Fibroblast of gingiva (primary cell): ENCODE measurements at places on chromosomes 2 and 18.
A peak's percentile ranks its signal among the peaks of the same experiment; 100 is the strongest.

DNA sequence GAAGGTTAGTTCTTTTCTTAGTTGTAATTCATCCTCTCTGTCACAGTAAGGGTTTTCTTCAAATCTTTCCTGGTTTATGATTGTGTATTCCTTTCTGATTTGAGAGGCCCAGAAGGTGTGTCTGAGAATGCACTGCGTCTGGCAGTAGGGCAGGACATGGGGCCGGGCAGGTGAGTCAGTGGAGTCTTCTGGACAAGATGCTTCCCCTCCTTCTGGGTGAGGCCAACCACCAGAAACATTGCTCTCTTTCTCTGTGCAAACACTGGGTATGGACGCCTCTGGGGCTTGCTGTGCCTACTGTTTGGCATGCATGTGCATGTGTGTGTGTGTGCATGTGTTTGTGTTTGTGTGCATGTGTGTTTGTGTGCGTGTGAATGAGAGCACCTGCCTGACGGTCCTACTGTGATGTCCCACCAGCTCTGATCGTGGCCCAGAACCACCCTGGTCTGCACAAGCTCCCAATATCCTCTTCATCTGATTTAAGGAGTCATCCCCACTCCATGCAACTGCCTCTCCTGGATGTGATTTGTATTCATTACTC is 93.2 kb upstream of the DLX2 start:
- DNase-seq: no peak

- DNase-seq: no peak
Measured at GRCh38 chr2:179059026-179059700, 9.2 kb upstream of the CCDC141 start.

DNA sequence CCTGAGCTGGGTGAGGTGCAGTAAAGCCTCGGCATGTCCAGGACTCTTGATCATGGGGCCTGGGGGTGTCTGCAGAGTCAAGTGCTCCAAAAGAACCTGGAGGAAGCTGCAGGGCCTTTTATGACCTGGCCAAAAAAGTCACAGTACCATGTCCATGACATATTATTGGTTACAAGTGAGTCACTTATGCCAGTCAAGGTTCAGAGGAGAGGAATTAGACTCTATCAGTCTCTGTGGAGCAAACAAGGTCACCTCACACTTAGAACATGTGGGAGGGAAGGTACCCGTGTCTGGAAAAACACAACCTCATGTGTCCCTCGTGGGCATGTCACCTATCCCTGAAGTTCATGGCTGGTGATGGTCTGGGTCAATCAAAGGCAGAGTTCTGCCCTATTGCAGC is 465.7 kb downstream of the FBXO15 start:
- no peak for DNase-seq

DNA sequence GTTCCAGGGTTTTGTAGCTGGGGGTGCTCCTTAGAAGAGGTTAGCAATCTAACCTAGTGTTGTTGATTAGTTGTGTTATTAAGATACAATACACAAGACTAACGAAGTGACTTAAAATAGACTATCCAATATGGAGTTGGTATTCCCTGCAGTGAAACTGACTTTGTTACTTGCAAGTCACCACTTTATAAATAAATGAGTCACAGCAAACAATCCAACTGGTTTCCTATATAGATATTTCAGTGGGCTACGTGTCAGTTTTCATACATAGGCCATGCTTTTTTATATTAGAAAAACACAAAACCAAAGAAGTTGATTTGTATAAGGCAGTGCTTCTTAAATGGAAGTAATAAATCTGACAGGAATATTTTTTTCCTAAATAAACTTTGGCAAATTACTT is 274.0 kb downstream of the CAMKMT start:
- DNase-seq: no peak

- no peak for DNase-seq
Measured at GRCh38 chr2:7976206-7976605, 705.6 kb upstream of the ID2 start.

- DNase-seq: no peak
Measured at GRCh38 chr2:100707016-100707947, 112.7 kb upstream of the NPAS2 start.

DNA sequence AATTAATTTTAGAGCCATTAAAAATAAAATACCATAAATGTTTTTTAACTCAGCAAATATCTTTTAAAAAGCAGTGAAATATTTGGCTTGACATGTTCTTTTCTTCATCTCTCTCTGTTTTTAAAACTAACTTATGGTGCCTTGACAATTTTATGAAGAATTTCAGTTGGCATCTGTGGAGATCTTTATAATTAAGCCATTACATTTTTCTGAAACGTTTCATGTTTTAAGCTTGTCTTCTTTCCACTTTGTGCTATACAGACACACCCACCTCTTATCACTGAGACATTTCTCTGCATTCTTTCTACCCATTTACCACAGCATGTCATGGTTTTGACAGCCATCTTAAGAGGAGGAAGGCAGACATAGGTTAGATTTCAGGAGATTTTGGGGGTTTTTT is 915.1 kb upstream of the FSHR start:
- DNase-seq: no peak

- DNase-seq: no peak
Measured at GRCh38 chr2:166494140-166494624, at the start of gene SCN7A. SCN7A (minus strand) TSS chr2:166494249; CDS start chr2:166477696, 16,553 bp downstream.

- no peak for DNase-seq
Measured at GRCh38 chr18:8799001-8799400, 93.6 kb downstream of the MTCL1 start.

GRCh38 chr2:238152771-238153688 is 5.7 kb upstream of the ERFE start:
- DNase-seq: peak; percentile 50

GRCh38 chr2:234496835-234497593 is at the start of gene ARL4C:
ARL4C (minus strand) TSS chr2:234497081; CDS start chr2:234496586, 495 bp downstream.
- peak; percentile 73 for DNase-seq

GRCh38 chr2:59301466-59302402 is 1060.6 kb upstream of the FANCL start:
- DNase-seq: peak; percentile 26

DNA sequence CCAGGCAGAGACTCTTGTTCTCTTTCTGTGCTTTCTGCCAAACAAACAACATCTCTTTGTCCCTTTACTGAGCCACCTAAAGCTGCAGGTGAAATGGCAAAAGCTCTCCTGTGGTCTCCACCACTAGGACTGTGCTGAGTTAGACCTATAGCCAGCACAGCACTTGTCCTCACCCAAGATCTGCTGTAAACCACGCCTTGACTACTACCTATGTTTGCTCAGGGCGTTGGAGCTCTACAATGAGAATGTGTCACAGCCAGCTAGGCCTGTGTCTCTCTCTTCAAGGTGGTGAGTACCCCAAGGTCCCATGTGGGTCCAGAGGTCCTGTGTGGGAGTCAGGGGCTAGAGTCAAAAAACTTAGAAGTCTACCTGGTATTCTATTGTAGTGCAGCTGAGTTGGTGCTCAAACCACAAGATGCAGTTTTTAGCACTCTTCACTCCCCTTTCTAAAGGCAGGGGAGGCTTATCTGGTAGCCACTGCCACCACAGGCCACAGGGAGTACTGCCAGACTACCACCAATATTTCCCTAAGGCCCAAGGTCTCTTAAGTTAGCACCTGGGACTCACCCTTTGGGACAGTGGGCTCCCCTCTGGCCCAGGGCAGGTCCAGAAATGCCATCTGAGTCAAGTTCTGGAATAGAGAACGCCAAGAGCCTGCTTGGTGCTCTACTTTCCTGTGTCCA is 96.8 kb upstream of the RPRM start:
- DNase-seq: no peak

DNA sequence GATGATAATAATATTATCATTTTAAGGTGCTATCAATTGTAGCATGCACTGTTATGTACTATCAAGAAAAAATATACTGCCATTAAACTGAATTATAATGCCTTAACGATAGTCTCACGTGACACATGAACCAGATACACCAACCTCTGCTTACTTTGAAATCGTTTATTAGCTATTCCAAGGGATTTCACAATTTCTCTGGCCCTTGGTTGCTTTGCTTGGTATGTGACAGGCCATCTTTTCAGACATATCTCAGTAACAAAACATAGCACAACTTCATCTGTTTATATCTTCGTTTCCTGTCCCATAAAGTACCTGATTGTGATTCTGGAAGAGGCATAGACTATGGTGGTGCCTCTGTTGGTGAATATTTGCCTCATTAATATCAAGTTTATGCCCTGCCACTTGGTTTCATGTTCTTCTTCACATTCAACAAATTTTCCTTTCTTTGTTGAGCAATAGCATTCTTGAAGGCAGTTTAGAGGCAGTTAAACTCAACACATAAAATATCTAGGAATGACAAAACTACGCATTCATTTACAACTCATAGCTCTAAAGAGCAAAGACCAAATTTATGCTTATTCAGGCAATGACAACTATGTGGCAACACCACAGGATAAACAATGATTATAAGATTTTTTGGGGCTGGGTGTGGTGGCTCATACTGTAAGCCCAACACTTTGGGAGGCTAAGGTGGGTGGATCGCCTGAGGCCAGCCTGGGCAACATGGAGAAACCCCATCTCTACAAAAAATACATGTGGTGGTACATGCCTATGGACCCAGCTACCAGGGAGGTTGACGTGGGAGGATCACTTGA is 84.3 kb downstream of the MCFD2 start:
- DNase-seq: peak; percentile 81
